Activated B cell treated with CpG ODN at 0.5 μM for 24 hours (primary cell): ENCODE measurements at places on chromosomes 6 and 20.

- DNase-seq = no peak
These were observed 179.4 kb upstream of the JAG1 start for GRCh38 chr20:10853176-10853575.

- DNase-seq = no peak
These were observed 1.0 kb upstream of the NXT1 start for GRCh38 chr20:23349338-23350195.

DNA sequence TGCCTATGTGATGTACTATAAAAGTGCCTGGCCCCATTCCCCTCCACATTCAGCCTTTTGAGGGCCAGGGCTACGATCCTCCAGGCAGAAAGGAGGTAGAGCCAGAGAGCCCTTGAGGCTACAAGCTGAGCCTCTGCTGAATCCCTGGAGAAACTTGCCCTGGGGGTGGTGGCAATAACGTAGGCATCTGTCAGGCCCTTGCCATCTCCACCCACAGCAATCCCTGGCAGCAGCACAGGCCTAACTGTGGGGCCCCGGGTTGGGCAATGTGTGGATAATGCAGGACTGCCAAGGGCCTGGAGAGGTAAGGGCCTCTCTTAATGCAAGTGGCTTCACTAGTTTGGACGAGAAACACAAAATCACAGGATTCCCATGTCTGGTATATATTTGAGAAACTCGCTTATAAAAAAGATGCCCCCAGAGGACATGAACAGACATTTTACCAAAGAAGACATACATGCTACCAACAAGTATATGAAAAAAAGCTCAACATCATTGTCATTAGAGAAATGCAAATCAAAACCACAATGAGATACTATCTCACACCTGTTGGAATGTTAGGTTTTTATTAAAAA lies 99.0 kb downstream of the QRSL1 start:
- DNase-seq = no peak

GRCh38 chr20:3686867-3687321 lies 5.1 kb upstream of the ADAM33 start:
- no peak for DNase-seq

- DNase-seq = no peak
These were observed 885 bp downstream of the MTCL3 start for GRCh38 chr6:127518191-127518709.
